ENCODE measurements at places on chromosomes 11 and 22.

DNA sequence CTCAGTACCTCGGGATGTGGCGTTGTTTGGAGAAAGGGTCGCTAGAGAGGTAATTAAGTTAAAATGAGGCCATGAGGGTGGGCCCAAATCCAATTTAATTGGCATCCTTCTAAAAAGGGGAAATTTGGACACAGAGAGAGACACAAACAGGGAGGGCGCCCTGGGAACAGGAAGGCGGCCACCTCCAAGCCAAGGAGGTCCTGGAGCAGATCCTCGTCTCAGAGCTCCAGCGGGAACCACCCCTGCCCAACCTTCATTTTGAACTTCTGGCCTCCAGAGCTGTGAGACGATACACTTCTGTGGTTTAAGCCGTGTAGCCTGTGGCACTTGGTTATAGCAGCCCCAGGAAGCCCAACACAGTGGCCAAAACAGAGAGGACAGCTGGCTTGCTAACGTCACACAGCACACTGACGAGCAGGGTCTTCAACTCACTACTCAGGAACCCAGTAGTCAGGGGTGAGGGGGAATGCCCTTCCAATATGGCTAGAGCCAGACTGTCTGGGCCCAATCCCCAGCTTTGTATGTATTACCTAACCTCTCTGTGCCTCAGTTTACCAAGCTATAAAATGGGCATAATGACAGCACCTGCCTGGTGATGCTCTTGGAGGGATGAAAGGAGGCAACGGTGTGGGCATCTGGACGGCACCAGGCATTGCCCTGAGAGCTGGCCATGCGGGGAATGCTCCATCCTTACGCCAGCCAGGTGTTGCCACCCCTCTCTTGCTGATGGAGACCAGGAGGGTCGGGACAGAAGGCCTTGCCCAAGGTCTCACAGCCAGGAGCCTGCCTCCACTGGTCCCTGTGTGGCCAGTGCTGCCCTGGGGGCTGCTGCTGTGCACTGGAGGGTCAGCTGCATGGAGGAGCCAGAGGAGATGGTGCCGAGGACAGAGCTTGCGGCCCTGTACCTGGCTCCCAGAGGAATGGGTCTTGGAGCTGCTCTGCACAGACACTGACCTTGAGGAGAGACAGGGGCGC is 53.3 kb upstream of the LINC01488 start:
- no peak for DNase-seq

DNA sequence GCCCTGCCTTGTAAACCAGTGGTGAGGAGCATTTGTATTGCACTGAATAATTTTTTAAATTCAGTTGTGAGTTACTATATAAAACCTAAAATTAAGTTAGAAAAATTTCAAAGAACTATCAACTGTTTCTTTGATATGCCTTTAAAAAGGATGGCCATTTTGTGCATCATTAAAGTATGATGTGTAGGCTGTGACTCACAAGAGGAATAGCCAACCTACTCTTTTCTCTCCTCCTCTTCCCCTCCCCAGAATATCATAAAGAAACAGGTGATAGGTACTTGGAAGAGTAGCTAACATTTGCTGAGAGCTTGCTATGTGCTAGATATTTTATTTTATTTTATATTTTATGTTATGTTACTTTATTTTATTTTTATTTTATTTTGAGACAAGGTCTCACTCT is 10.6 kb upstream of the PIK3C2A start:
- DNase-seq: no peak

- no peak for DNase-seq
Measured at GRCh38 chr22:36928786-36929535, 15.5 kb downstream of the CSF2RB start.

DNA sequence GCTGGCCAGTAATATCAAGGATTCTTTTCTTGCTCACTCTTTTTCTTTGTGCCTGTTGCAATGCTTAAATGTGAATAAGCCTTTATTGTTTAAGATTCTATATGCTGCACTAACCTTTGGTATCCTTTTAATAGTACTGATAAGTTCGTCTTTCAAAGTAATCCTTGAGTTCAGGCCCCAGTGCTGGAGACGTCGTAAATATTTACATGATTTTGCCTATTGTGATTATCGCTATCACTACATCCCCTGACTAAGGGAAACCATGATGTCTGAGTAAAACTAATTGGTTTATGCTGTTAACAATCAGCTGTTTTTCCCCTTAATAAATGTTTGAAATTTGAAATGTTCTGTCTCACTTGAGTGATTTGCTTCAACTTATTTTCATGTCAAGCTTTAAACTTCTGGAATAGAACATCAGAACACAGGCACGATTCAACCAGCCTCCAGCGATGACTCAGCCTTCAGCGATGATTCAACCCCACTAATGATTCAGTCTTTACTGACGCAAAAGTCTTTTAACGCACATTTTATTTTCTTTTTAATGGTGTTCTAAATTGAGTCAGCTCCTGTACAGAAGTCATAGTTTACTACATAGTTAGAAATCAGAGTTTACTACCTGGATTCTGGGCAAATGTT is 3.9 kb downstream of the HTATIP2 start:
- peak; percentile 28 for DNase-seq

- no peak for DNase-seq
Measured at GRCh38 chr22:19499880-19500242, 20.1 kb downstream of the CDC45 start.

- DNase-seq: no peak
Measured at GRCh38 chr11:4061700-4062099, 32.9 kb upstream of the RRM1 start.

- no peak for DNase-seq
Measured at GRCh38 chr22:38107692-38108515, 2.6 kb downstream of the BAIAP2L2 start.

- no peak for DNase-seq
Measured at GRCh38 chr22:43432883-43433415, 21.1 kb downstream of the MPPED1 start.

GRCh38 chr11:130159657-130160497 is at the start of gene ST14:
Gene ST14 (plus strand): TSS chr11:130159782. CDS start chr11:130159980, 198 bp downstream.
- DNase-seq: peak; percentile 60

DNA sequence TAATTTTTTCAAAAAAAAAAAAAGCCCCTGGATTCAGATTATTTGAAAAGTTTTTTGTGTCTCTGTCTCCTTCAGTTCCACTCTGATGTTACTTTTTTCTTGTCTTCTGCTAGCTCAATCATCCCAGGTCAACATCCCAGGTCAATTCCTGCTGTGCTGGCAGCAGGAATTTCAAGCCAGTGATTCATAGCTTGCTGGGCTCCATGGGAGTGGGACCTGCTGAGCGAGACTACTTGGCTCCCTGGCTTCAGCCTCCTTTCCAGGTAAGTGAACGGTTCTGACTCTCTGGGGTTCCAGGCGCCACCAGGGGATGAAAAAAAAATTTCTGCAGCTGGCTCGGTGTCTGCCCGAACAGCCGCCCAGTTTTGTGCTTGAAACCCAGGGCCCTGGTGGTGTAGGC is 31.4 kb downstream of the PLAAT5 start:
- DNase-seq: no peak

DNA sequence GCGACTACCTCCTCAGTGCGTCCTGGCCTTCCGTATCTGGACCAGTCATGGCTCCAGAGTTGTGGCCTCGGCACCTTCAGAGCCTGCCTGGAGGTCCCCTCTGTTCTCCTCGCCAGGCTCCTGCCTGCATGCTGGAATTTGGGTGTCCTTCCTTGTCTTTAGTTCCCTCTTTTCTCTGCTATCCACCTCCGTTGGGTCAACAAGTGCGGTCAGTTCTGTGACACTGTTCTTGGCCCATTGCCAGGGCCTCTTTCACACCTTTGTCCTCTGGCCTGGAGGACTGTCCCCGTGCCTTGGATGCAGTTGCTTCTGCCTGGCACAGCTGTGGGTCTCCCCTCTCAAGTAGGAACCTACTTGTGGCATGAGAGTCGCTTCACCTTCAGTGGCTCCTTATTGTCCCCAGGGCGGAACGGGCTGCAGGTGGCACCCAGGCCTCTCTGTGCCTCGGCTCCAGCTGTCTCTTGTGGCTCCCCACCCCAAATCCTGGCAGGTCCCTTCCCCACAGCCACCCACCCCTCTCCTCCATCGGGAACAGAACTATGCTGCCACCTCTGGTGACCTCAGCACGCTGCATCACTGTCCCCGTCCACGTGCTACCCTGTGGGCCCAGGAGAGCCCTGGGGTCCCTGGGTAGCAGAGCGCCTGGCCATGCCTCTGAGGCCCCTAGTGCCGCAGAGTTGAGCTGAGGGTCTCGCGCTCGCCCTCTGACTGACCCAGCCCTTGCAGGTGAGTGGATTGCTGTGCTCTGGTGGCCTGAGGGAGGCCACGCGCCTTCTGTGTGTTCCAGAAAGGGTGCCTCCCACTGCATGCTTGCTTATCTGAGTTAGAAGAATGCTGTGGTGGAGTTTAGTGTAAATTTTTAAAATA is 4.7 kb downstream of the DGCR8 start:
- DNase-seq: peak; percentile 23

DNA sequence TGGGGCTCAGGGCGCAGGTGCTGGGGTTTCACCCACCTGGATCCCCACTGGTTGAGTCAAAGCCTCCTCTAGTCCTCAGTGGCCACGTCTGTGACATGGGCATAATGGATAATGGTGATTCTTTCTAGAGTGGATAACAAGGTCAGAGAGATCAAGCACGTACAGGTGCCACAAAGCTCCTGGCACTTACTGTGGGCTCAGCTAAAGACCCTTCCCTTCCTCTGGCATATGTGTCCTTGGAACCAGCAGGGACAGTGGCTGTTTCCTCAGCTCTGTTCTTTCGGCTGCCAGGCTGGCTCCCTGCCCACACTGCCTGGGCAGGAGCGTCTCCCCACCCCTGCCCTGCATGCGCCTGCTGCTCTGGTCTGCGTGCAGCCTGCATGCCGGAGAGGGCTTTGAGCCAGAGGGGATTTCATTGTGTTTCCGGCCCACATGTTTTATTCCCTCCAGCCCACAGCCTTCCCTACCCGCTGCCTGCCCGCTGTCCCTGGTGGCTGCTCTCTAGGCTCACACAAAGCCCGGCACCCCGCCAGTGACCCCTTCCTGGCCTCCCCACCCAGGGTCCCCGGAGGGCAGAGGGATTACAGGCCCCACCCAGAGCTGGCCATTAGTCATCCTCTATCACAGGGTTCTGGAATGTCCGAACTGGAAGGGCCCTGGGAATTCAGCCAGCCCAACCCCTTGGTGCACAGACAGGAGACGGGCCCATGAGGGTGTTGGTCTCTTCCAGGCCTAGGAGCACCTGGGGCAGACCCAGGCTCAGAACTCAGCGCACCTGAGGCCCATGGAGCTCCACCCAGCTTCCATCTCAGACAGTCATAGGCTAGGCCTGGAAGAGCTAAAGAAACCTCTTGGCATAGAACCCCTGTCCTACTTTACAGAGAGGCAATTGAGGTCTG is 55.3 kb upstream of the GCAT start:
- no peak for DNase-seq

DNA sequence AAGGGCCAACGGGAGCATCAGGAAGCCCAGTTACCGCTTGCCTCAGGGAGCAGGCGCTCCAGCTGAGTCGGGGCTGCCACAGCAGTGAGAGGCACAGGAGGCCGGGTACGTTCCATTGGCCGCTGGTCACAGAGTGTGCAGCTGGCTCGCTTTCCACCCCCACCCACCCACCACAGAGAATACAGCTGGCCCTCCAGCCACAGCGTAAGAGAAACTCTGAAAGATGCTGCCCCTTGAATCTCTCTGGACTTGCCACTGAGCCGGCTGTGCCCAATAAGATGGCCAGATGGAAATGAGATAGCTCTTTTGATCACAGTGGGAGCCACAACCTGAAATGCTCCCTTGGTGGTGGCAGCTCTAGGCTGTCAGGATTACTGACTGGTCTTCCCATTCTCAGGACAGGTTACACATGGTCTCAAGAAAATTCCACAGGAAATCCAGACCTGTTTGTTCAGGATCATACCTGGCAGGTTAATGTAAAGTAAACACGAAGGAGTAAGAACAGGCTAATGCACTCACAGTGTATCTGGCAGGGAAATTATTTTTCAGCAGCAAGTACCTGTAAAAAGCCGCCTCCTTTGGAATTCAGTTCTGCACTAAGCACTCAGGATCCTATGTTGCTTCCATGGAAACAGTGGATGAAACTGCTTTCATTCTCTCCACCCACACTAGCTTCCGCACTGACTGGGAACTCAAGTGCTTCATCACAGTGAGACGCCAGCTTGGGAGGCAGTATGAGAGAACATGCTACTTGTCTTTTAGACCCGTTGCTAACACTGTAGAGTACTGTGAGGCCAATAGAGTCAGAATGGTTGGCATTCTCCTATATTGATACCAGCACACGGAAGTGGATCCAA is 16.5 kb downstream of the SIAE start:
- no peak for DNase-seq

GRCh38 chr11:60345489-60345888 is 18.4 kb downstream of the MS4A6E start:
- DNase-seq: no peak

GRCh38 chr22:21012446-21013407 is 2.2 kb upstream of the P2RX6 start:
- no peak for DNase-seq

GRCh38 chr11:117910941-117911655 is 18.1 kb downstream of the TMPRSS13 start:
- DNase-seq: no peak

GRCh38 chr11:8375932-8376331 is 112.3 kb upstream of the LMO1 start:
- no peak for DNase-seq

DNA sequence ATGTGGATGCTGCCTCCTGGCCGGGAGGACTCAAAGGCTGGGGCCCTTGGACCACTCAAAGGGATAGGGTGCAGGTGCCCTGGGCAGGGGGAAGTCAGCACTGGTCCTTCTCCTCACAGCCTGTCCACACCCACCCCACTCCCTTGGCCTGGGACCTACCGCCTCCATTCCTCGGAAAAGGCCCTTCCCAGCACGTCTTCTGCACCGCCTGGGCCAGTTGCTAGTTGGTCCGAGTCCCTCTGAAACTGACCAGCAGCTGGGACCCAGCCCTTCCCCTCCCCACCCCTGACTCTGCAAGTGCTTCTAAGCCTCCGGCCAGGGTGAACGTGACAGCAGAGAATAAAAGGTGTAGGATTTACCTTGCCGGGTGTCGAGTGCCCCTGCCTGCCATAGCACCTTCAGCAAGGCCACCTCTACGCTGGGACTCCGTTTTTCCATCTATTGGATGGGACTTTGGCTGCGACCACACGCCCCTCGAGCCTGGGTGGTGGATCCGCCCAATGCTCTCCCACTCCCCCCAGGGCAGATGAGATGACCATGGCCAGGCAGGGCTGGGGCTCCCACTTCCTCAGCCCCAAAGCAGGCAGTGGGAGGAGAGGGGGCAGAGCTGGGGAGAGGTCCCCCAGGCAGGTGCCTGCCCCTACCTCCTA is 37.3 kb downstream of the OSBPL5 start:
- no peak for DNase-seq

DNA sequence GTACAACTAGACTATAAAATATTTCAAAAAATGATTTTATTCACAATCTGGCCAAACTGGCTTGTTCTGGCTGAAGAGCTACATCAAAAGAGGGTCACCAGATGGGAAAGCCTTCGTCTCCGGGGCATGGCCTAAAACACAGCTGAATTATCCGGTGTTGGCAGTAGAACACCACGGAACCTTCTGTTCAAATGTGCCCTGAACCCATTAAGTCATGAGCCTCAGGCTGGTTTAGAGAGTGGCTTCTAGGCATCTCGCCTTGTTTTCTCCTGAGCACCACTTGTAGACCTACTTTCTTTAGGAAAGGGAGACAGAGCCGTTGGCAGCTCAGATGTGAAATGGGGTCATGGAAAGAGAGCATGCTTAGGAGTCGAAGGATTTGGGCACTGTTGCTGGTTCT is 890.2 kb downstream of the NTM start:
- no peak for DNase-seq

- no peak for DNase-seq
Measured at GRCh38 chr11:82046778-82047177, 686.9 kb downstream of the FAM181B start.
